ENCODE measurements at places on chromosomes 5 and 9.

GRCh38 chr5:153654504-153655200, 164.2 kb downstream of the GRIA1 start:
- no peak for DNase-seq

DNA sequence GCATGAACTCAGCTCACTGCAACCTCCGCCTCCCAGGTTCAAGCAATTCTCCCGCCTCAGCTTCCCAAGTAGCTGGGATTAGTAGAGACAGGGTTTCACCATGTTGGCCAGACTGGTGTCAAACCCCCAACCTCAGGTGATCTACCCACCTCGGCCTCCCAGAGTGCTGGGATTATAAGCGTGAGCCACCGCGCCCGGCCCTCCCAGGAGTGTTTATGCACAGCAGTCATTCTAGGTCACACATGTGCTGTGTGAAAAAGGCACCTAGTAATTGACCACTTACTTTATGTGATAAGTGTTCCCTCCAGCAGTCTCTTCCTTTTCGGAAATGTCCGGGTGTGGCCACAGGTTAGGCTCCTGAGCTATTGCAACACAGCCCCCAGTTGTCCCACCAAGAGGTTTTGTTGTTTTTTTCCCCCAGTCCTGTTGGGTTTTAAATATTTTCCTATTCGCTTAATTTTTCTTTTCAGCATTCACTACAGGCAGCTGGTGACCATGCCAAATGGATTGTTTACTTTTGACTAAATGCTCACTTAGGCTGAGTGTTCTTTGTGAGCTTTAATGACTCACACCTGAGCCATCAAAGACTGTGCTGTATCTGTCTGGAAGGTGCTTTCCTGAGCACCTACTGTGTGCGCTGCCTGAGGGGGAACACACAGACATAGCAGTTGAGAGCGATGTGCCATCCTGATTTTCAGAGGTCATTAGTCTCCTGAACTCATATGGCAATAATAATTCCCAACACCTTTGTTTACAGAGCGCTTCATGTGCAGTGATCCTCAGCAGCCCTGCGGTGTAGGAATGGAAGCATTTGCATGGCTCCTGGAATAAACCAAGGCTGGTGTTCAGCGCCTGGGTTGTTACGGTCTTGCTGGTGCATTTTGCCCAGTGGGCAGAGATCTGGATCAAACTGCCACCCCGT, 94.3 kb downstream of the MVB12B start:
- DNase-seq = peak; percentile 87

GRCh38 chr5:165325221-165325620, 1819.8 kb downstream of the MAT2B start:
- DNase-seq = no peak

GRCh38 chr5:139023286-139023685, 148.2 kb upstream of the LRRTM2 start:
- no peak for DNase-seq

- no peak for DNase-seq
Observed at GRCh38 chr5:134249469-134250379, 23.9 kb upstream of the PPP2CA start.

- DNase-seq = no peak
Observed at GRCh38 chr5:40626801-40627200, 52.9 kb upstream of the PTGER4 start.

GRCh38 chr9:105621001-105621400, 41.3 kb upstream of the TAL2 start:
- DNase-seq = no peak
